Lung (tissue), 17 donors: ENCODE measurements at places on chromosomes 6 and 20.

DNA sequence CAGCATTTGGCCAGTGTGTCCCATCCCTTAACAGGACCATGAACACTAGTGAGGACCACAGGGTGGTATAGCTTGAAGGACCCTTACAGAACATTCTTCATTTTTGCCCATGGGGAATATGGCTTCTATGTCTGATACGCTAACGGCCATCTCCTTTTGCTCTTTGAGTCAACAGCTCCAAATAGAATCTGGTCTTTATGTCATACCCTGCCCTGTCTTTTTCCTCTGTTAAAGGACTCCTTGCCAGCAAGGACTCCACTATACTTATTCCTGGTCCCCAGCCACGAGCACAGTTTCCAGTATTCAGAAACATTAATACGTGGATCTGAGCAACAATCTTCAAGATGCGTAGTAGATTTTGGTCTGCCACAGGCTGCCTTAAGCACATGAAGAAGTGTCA is 22.5 kb downstream of the SERPINB1 start:
- no peak for DNase-seq
- no peak overlapping the region for H3K4me3 ChIP-seq
- H3K4me1 ChIP-seq, result no peaks in the 10 kb centered on the region
- H3K36me3 ChIP-seq, result no peaks in the 10 kb centered on the region
- no peaks in the 10 kb centered on the region for H3K27me3 ChIP-seq

GRCh38 chr20:34299556-34300255 is 3.4 kb downstream of the AHCY start:
- H3K27me3 ChIP-seq, result no peaks in the 10 kb centered on the region
- no peak overlapping the region for H3K4me3 ChIP-seq
- no peaks in the 10 kb centered on the region for H3K36me3 ChIP-seq
- DNase-seq, result no peak
- no peak overlapping the region for H3K27ac ChIP-seq
- peaks cover 26% of the 10 kb centered on the region for H3K4me1 ChIP-seq

- no peaks in the 10 kb centered on the region for H3K27me3 ChIP-seq
- no peak overlapping the region for H3K27ac ChIP-seq
- H3K4me3 ChIP-seq, result no peak overlapping the region
- peak; percentile 26 for DNase-seq
- no peaks in the 10 kb centered on the region for H3K36me3 ChIP-seq
Observed at GRCh38 chr6:154705471-154706113, 27.6 kb upstream of the SCAF8 start.

GRCh38 chr6:135493218-135493961 is 4.2 kb downstream of the AHI1 start:
- H3K4me1 ChIP-seq, result no peaks in the 10 kb centered on the region
- H3K27me3 ChIP-seq, result no peaks in the 10 kb centered on the region
- DNase-seq, result no peak
- H3K27ac ChIP-seq, result no peak overlapping the region
- peaks cover 10% of the 10 kb centered on the region for H3K36me3 ChIP-seq

DNA sequence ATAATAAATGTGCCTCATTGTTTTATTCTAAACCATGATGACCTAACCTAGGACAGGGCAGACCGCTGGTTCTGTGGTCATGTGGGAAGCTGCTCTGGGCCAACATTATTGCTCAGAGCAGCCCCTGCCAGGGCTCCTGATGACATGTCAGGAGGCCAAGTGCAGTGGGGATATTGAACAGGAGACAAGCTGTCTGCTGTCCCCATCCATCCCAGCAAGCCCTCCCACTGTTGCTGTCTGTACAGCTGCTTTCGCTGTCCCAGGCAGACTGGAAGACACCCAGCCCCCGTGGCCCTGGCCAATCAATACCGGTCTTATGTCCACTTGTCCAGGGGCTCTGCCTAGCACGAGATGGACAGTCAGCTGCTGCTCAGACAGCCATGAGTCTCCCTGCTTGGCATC is 43.2 kb upstream of the FNDC1 start:
- no peaks in the 10 kb centered on the region for H3K27me3 ChIP-seq
- no peak for DNase-seq
- no peak overlapping the region for H3K4me3 ChIP-seq
- H3K36me3 ChIP-seq, result no peaks in the 10 kb centered on the region
- peak overlapping the region; percentile 86 for H3K27ac ChIP-seq
- no peaks in the 10 kb centered on the region for H3K4me1 ChIP-seq

DNA sequence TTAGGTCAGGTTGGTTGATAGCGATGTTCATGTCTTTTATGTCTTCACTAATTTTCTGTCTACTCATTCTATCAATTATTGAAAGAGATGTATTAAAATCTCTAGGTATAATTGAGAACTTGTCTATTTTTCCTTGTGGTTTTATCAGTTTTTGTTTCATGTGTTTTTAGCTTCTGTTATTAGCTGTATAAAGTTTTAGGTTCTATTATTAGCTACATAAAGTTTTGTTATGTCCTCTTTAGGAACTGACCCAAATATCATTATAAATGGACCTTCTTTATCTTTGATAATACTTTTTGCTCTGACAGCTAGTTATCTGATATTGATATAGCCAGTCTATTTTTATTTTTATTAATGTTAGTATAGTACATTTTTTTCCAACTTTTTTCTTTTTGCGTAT is 92.4 kb upstream of the TMEM170B start:
- H3K4me3 ChIP-seq, result no peak overlapping the region
- no peak for DNase-seq
- H3K36me3 ChIP-seq, result no peaks in the 10 kb centered on the region
- H3K27ac ChIP-seq, result no peak overlapping the region
- no peaks in the 10 kb centered on the region for H3K4me1 ChIP-seq

DNA sequence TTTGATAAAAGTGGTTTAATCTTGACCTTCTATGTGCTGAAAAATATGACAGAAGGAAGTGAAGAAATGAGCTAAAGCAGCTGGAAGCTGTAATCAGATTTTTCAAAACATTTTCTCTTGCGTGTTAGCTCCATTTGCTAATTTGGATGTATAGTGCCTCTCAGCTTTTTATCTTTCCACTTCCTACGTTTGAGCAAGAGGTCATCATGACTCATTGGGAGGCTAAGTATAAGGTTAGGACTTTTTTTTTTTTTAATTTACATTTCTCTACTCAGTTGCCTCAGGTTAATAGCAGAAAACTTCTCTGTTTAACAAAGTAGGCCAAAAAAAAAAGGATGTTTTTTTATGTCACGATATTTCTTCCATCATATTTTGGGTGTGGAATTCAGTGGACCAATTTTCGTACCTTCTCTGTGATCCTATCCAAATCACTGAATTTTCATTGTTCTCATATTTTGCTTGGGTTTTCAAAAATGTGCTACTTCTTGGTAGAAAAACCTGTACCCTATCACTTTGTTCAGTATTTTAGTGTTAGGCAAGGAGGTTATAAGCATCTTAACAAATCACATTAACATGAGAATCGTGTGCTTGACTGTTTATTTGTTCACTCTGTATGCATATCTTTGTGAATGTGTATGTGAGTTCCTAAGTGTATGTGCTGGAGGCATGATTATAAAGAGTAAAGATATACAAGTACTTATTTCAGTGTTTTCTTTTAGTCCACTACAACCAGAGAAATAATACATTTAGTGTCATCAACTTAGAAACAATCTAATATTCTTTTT is 1028.3 kb upstream of the EYS start:
- H3K27ac ChIP-seq, result no peak overlapping the region
- H3K4me3 ChIP-seq, result no peak overlapping the region
- DNase-seq, result no peak
- no peaks in the 10 kb centered on the region for H3K36me3 ChIP-seq

- no peak overlapping the region for H3K4me3 ChIP-seq
- H3K36me3 ChIP-seq, result no peaks in the 10 kb centered on the region
- no peaks in the 10 kb centered on the region for H3K27me3 ChIP-seq
Observed at GRCh38 chr6:16154904-16155303, 26.0 kb downstream of the MYLIP start.

GRCh38 chr6:90079560-90080490 is 185.6 kb downstream of the GJA10 start:
- no peaks in the 10 kb centered on the region for H3K27me3 ChIP-seq
- H3K4me3 ChIP-seq, result no peak overlapping the region
- no peaks in the 10 kb centered on the region for H3K4me1 ChIP-seq

- no peak for DNase-seq
- H3K4me1 ChIP-seq, result no peaks in the 10 kb centered on the region
- H3K27me3 ChIP-seq, result no peaks in the 10 kb centered on the region
- no peak overlapping the region for H3K27ac ChIP-seq
- H3K4me3 ChIP-seq, result no peak overlapping the region
Observed at GRCh38 chr6:169293196-169293595, 39.5 kb upstream of the THBS2 start.

GRCh38 chr6:40500227-40500626 is 86.9 kb downstream of the LRFN2 start:
- no peaks in the 10 kb centered on the region for H3K27me3 ChIP-seq
- no peak overlapping the region for H3K27ac ChIP-seq
- peak; percentile 28 for DNase-seq

DNA sequence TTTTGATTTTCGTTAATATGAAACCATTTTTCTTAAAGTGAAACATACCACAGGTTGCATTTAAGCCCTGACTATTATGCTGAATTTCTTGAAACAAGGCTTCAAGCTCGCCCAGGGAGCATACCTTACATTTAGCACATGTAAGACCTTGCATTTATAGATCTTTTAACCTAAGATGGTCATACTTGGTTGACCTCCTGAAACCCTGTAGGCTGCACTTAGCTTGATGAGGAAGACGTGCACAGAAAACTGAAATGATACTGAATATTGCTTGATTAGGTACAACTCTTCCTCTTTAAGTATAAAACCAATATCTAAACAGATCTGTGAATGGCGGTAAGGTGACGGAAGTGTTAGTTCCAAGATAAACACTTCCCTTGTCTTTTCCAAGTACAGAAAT is 82.2 kb downstream of the CTNNBL1 start:
- no peaks in the 10 kb centered on the region for H3K27me3 ChIP-seq
- H3K4me1 ChIP-seq, result peaks cover 5% of the 10 kb centered on the region
- no peak for DNase-seq
- no peak overlapping the region for H3K27ac ChIP-seq

GRCh38 chr20:44883214-44883902 is 2.1 kb upstream of the YWHAB start:
- H3K27ac ChIP-seq, result no peak overlapping the region
- DNase-seq, result no peak
- peaks cover 15% of the 10 kb centered on the region for H3K4me1 ChIP-seq
- no peaks in the 10 kb centered on the region for H3K27me3 ChIP-seq
- no peaks in the 10 kb centered on the region for H3K36me3 ChIP-seq

DNA sequence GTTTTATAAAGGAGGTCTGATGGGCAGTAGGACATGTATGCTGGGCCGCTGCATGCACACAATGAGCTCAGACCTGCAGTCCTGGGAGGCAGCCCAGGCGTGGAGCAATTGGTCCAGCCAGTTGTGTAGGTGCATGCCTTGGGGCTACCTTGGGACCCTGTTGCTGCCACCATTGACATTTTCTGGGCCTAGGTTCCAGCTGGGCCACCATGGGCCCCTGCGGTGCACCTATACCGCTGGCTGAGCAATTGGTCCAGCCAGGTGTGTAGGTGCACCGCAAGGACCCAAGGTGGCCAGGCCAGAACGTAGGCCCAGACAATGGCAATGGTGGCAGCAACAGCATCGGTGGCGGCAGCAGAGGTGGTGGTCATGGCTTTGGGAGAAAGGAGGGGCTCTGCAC is 143.9 kb downstream of the PXDC1 start:
- no peaks in the 10 kb centered on the region for H3K4me1 ChIP-seq
- H3K27me3 ChIP-seq, result no peaks in the 10 kb centered on the region
- H3K4me3 ChIP-seq, result no peak overlapping the region
- no peaks in the 10 kb centered on the region for H3K36me3 ChIP-seq

DNA sequence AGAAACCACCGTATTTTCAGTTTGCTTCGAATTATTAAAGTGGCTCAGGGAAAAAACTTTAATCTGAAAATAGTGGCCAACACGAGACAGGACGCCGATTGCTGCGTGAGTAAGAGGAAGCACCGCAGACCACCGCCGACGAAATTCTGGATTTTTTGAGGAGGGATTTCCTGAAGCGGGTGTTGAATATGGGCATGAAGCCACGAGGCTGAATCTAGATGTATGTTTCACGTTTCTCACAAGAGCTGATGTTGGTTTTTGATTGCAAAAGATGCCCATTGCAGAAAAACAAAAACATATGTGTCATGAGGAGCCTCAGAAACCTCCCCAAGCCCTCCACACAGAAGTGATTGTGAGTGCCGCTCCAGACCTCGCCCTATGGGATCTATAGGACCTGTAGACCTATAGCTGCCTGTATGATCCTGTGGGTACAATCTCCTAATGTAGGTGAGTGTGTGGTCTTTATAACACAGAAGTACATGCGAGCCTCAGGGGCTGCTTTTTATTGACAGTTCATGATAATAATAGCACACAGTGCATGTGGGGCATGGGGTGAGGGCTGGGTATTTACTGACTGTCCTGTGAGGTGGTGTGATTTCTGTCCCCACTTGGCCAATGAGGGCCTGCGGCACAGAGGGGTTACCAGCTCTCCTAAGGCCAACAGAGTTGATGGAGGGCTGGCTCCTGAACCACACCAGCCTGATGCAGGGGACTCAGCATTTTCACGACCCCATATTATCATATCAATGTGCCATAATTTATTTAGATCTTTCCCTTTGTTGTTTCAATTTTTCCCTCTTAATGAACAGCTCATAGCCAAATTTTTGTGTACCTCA is 243.9 kb downstream of the DLL1 start:
- no peaks in the 10 kb centered on the region for H3K27me3 ChIP-seq
- no peak for DNase-seq
- H3K4me3 ChIP-seq, result no peak overlapping the region
- no peaks in the 10 kb centered on the region for H3K36me3 ChIP-seq
- no peak overlapping the region for H3K27ac ChIP-seq

GRCh38 chr6:26660000-26660361 is 435 bp upstream of the ZNF322 start:
- peaks cover 3% of the 10 kb centered on the region for H3K36me3 ChIP-seq
- no peak for DNase-seq
- H3K4me1 ChIP-seq, result peaks cover 10% of the 10 kb centered on the region
- H3K27me3 ChIP-seq, result no peaks in the 10 kb centered on the region
- H3K4me3 ChIP-seq, result peak overlapping the region; percentile 89

GRCh38 chr6:41697861-41698781 is 37.3 kb downstream of the TFEB start:
- H3K4me3 ChIP-seq, result no peak overlapping the region
- H3K27ac ChIP-seq, result peak overlapping the region; percentile 60
- H3K4me1 ChIP-seq, result no peaks in the 10 kb centered on the region
- no peak for DNase-seq
- no peaks in the 10 kb centered on the region for H3K36me3 ChIP-seq

GRCh38 chr20:47583551-47583950 is 81.9 kb downstream of the NCOA3 start:
- peaks cover 9% of the 10 kb centered on the region for H3K4me1 ChIP-seq
- H3K27me3 ChIP-seq, result no peaks in the 10 kb centered on the region
- H3K27ac ChIP-seq, result no peak overlapping the region
- DNase-seq, result no peak

- no peak overlapping the region for H3K27ac ChIP-seq
- H3K27me3 ChIP-seq, result no peaks in the 10 kb centered on the region
- no peak overlapping the region for H3K4me3 ChIP-seq
- no peaks in the 10 kb centered on the region for H3K36me3 ChIP-seq
Observed at GRCh38 chr6:95325916-95326315, 251.4 kb upstream of the MANEA start.
